Heart left ventricle (tissue), 16 donors: ENCODE measurements at places on chromosomes 6 and 20. TPM values are rescaled to one million over a fixed set of nuclear protein-coding genes. Genes with fewer than 3 reads are reported as not detected.

Gene PREX1
- polyA plus RNA-seq: 11.2 TPM

DNA sequence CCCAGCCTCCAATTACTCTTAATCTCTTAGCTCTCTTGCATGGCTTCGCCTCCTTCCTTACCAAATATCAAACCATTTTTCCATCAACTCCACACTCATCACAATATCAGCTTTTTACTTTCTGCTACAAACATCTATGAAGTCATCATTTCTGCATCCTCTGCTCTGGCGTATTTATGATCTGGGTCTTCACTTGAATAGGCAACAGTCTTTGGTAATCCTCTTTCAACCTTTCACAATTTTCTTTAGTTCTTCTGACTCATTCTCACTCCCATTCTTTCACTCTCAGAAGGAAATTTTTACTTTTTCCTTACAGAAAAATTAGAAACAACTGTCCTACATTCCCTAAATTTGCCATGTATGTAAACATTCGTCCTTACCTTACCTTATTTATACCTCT, 522.4 kb downstream of the HDGFL1 start:
- DNase-seq: no peak

DNA sequence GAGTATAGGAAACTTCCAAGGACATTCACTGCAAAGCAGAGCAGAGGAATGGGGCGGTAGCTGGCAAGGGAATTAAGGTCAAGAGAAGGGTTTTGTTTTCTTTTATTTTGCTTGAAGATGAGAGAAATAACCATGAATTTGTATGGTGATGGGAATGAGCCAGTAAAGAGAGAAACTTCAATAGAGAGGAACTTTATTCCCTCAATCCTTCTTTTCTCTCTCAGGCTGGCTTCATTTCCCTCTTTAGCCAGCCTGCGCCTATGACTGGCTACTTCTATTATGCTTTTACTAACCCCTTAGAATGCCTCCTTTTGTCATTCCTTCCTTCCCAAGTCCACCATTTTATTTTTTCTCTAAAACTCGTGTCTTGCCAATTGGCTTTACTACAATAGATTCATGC, 101.4 kb upstream of the CEP85L start:
- DNase-seq: no peak

DNA sequence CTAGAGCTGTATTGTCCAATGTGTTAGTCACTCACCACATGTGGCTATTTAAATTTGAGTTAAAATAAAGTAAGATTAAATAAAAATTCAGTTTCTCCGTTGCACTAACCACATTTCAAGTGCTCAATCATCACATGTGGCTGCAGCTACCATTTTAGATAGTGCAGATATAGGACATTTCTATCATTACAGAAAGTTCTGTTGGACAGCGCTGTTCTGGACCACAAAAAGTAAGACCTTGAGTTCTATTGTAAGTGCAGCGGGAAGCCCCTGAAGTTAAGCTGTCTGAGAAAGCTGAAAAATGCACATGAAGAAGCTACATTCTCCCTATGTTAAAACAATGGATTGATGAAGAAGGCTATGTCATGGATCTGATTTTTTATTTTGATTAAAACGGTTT, 1.1 kb downstream of the ORC3 start:
- no peak for DNase-seq
